Activated naive CD8-positive, alpha-beta T cell treated with anti-CD3 and anti-CD28 coated beads, Interleukin-2, amount 50 U/mL, for 24 hours (primary cell): ENCODE measurements at places on chromosomes 5 and 9.

DNA sequence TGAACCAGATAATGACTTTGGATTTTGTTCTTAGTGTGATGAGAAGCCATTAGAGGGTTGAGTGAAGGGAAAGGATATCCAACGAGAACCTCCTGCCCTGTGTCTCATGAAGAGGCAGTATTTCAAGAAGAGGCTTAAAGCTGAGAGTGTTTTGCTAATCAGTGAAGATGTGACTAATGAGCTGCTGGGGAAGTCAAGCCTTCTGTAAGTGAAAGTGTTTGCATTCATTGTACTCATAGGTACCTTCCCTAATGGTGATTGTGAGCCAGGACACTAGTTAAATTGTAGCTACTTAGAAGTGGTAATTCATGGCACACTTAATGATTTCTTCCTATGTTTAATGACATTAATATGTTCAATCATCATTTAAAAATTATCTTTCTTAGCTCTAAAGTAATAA, 23.7 kb downstream of the PIP5K1B start:
- DNase-seq = no peak

- peak; percentile 58 for DNase-seq
Observed at GRCh38 chr5:98771382-98772109, 1.9 kb upstream of the RGMB start.

DNA sequence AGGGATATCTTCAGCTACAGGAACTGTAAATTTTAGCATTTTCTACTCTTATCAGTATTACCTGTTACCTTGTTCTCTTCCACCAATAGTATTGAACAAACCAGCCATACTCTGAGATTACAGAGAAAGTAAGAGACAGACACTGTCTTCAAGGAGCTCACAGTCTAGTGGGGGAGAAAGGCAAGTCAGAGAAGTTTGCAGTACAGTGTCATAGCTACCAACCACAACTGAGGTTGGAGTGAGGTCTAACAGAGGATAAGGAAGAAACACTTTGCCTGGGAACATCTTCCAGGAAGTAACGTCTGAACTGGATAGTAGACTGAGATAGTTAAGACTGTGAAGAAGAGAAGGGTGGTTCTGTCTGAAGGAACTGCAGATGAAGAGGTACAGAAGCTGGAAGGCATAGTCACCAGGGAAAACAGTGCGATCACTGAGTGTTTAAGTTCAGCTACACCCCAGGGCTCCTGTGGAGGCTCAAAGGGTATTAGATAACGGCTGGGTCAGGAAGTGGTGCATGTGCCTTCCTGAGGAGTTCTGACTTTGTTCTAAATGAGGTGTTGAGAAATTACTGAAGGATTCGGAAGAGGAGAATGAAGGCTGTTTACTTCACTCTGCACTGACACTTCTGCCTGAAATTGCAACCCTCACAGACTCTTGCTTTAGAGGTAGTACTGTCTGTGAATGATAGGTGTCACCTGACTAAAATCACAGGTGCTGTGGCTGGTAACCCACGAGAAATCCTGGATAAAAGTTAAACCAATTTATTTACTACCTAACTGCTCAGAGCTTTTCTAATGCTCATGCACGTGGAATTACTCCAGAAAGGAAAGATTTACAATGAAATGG, 841.6 kb downstream of the MAT2B start:
- DNase-seq = no peak

- no peak for DNase-seq
Observed at GRCh38 chr5:103489307-103489706, 73.3 kb downstream of the NUDT12 start.

DNA sequence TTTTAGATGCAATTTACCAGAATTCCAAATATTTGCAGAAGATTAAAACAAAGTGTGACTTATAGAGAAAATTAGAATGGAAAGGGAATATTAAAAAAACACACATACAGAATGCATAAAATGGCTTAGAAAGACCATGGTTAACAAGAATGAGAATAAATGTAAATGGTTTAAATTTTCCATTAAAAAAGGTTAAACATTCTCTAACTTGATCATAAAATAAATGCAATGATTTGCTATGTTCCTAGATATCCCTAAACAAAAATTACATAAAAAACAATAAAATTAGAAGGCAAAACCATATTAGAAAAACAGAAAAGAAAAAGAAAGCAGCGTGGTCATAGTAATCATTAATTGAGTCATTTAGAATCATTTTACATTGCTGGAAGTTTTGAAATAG, 152.5 kb downstream of the TMEM38B start:
- no peak for DNase-seq

DNA sequence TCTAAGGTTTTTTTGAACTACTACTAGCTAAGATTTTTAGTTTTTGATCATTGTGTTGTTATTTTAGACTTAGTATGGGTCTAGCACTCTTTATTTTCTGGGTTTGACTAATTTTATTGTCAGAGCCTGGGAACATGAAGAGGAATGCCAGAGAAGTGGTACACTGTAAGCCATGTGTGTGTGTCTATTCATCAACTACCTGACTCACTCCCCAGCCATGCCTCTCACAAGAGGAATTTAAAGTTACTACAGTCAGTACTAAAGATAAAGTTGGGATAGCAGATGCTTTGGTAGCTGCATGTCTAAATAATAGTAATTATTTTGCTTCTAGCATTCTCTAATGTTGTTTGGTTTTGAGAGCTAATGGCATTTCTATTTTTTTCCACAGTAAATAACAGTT, 264.8 kb downstream of the CSNK1G3 start:
- no peak for DNase-seq

GRCh38 chr9:97900103-97900737, 22.1 kb downstream of the TRMO start:
- no peak for DNase-seq

DNA sequence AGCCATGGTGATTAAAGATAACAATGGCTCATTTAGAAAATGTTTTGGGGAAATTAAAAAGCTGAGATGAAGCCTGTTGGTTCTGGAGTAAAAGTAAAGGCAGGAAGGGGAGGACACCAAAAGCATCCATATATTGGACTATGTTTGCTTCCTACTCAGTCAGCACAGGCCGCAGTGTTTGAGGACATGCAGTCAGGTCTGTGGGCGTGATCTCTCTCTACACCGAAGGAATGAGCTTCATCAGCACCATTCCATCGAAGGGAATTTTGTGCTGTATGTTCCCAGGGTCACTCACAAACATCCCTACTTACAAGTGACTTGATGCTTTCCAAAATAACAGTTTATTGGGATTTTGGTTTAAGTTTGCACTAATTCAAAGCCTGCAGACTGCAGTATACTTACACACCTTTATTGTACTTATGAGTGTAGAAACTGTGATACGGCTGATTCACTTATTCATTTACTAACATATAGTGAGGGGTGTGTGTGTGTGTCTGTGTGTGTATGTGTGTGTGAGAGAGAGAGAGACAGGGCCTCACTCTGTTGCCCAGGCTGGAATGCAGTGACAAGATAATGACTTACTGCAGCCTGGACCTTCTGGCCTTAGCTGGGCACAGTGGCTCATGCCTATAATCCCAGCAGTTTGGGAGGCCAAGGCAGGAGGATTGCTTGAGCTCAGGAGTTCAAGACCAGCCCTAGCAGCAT, 13.4 kb upstream of the CDK5RAP2 start:
- no peak for DNase-seq

GRCh38 chr5:126234563-126235195, 188.5 kb upstream of the GRAMD2B start:
- DNase-seq = no peak

DNA sequence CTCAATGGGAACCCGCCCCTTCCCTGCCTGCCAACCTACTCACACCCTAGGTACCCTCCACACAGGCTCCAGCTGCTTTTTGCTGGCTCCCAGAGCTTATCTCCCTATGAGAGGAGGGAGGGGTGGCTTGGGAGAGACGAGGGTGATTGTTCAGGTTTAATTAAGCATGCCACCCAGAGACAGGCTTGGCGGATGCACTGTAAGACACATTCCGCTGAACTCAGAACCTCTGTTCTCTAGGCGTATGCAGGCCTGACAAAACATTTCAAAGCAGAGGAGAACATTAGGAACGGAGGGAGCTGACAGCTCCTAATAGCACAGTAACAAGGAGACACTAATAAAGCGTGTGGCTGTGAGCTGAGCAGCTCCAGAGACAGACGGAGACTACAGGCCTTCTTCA, 80.1 kb downstream of the TRIM32 start:
- no peak for DNase-seq

DNA sequence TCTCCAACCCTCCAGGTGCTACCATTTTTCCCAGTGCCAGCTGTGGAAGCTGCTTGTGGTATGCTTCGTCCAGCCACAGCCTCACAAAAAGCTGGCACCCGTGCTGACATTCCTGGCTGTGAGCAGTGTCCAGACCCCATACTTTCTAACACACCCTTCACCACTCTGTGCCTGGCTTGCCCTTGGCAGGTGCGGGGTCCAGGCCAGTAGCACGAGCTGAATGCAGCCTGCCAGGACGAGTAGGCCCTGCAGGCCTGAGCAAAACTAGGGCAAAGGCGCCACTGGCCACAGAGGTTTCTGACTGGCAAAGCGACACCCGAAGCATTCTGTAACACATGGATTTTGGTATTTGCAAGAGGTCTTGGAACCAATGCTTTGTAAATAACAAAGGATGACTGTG, 26.0 kb upstream of the GHR start:
- DNase-seq = no peak

DNA sequence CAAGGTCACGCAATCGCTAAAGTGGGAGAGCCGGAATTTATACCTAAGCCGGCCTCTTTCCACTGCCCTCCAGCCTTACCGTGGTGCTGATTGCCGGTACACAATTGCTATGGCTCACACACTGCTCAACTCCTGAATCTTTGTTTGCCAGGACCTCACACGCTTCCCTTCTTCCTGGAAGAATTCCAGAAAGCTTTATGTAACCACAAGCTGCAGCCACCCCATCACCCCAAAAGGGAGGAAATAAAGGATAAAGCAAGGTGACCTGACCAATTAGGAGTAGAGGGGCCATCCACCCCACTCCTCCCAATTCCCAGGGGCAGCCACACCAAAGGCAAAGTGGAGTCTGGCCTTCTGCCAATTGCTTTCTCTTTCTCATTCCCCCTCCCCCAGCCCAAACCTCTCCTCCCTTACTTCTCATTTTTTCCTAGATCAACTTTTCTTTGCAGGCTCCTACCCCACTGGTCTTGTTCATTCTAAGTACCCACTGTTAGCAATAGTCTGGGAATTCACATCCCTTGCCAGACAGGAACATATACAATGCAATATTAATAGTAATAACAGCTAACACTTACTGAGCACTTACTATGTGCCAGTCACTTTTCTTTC, 18.0 kb upstream of the CDC23 start:
- no peak for DNase-seq

- no peak for DNase-seq
Observed at GRCh38 chr5:180807046-180807445, 4.4 kb upstream of the MGAT1 start.

DNA sequence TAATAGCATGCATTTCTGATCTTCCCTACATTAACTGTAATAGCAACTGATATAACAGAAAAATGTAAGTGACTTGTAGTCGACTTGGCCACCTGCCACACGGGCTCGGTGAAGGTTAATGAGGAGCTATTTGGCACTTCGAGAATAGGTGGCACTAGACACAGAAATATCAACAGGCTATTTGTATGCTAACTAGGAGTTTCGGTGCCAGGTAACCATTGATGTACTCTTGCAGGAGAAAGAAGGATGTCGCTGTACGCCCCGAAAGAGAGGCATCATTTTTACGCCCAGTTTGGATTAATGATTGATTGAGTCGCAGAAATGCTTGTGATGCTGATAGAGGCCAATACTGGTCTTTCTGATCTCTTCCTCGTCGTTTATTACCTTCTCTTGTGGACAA, 516 bp upstream of the DMRT2 start:
- DNase-seq = no peak

DNA sequence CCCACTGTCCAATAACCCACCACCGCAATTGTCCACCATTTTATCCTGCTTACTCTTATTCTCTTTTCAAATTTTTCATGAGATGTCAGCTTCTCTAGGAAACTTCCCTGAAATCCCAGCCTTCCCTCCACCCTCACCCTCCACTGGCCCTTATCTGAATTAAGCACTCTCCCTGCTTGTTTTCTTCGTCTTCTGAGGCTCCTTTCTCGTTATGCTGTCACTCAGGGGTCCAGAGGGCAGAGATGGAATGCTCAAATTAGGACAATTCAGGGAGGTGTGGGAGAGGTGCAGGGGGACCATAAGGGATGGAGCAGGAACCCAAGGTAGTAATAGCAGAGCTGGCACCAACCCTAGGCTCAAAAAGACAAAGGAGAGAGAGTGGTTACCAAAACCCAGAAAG, 5.0 kb upstream of the DAPK1 start:
- DNase-seq = no peak

DNA sequence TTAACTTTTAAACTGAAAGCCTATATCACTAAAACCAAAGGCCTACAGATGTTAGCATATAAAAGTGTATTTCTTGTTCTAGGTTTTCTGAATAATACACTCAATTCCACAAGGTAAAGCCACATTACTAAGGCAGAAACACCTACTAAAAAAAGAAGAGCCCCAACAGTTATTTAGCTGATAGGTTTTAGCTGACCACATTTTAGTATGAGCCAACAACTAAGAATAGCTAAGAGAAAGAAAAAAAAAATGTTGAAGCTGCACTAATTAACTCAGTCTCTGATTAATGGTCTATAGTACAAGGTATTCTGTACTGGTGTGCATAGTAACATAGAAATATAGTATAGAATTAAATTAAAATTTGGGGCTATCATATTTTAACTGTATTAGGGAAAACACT, 23.5 kb downstream of the ZFR start:
- no peak for DNase-seq

DNA sequence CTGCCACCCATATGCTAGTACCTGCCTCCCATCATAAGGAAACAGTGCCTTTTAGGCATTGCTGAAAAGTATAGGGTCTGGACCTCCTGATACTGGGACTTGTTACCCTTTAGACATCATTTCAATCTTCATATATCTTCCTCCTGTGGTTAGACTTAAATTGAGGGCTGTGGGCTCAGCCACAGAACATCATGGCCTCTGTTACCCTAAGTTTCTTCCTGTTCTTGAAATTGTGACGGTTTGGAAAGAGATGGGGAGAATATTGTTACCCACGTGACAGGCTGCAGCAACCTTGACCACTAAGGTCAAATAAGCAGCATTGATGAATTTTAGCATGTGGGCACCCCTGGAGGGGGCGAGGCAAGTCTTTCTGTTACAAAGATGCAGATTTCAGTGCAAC, 87.7 kb downstream of the PDE8B start:
- no peak for DNase-seq

DNA sequence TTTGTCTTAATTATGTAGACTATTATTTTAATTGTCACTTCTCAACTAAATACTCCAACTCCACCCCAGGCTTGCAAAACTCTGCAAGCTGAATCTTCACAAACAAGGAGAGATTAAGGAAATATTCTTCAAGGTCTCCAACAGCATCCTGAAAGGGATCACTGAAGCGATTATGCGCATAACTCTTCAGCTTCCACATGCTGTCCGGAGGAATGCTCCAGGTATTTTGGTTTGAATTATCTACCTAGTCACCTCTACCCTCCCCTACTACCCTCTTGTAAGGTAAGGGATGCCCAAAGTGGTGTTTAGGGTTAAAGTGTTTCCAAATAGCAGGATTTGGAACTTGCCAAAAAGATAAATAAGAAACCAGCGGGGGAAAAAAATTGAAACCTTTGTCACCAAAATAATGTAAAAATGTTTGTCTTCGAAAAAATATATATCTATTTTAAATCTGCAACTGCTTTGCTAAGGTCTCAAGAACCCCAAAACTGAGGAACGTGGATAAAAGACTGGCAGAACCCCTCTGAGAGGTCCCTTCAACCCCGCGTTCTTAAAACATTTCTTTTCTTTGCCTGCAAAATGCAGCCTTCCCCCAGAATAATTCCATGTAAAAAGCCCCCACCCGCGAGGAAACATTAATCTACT, 11.6 kb downstream of the PTCH1 start:
- DNase-seq = no peak
